ENCODE measurements at places on chromosomes 13 and 19.

- DNase-seq: no peak
These were observed 1.6 kb downstream of the RNASEH2B start for GRCh38 chr13:50911081-50911631.

DNA sequence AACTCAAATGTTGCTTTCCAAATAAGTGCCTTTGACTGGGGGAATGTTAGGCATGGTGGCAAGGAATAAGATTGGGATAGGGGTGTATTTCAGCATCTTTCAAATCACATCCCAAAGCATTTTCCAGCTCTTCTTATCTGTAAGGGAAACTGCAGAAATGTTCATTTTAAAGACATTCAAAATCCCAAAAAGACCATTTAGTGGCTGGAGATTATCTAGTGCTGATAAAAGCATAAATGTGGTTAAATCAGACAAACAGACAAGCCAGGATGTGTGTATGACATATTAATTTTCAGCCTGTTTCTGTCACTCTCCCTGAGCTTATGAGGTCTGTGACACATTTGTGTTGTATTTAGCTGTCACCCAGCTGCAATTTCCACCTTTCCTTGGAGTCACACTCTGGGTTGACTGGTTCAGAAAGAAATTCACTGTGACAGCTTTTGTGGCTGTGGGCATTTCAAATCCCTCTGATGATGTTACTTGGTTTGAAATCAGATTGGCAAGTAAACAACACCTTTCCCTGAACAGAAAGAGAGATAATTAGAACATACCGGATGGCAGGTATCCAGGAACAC lies 69.7 kb upstream of the SIAH3 start:
- no peak for DNase-seq

GRCh38 chr13:34019870-34020269 lies 201.9 kb downstream of the RFC3 start:
- DNase-seq: no peak

- peak; percentile 44 for DNase-seq
These were observed 9.1 kb upstream of the DPP9 start for GRCh38 chr19:4732680-4733114.

DNA sequence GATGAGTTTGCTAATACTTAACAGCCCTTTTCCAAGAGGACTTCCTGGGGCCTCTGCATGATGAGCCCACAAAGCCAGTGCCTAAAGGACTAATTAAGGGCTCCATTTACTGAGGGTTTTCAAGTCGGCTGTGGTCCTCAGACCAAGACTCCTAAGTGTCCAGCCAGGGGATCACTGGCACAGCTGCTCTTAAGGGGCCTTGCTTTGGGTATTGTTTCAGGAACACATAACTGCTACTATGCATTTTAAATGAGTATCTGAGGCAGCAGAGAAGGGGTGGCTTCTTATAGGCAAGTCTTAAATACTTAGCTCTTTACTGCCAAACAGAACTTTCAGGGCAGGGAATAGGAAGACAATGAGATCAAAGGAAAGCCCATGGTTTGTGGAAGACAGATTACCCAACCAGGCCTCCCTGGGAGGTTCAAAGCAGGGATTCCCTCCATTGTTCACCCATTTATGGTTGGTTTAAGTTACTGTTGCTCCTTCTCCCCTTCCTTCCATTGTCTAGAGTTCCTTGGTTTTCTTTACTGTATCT lies 61.9 kb downstream of the TNFRSF19 start:
- DNase-seq: no peak

DNA sequence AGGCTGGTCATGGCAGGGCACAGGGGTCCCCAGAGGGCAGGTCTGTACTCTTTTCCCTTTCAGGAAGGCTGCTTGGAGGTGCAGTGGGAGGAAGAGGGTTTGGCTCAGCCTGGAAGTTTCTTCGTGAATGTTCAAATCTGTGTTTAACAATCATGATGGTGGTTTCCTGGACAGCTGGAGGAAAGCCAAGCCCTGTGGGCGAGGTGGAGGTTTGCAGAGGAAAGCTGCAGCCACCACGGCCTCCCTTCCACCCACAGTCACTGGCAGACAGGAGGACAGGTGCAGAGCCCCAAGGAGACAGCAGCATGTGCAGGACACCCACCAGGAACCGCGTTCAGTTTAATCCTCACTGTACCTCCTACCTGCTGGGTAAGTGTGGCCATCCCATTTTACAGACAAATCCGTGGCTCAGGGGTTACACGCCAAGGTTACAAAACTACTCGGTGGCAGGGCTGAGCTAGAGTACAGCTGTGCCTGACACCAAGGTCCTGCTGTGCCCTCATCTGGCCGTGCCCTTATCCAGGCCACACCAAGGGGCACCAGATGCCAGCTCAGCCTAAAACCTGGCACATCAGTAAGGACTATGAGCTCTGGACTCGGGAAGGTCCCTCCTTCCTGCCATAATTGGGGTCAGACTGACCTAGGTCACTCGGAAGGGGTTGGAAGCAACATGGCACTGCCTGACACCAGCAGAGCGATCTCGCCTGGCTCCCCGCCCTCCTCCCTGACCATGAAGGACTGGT lies 34.1 kb downstream of the SUGP2 start:
- DNase-seq: no peak

- DNase-seq: no peak
These were observed 126.8 kb upstream of the CACNA1A start for GRCh38 chr19:13633109-13633508.

- no peak for DNase-seq
These were observed 16.9 kb downstream of the PEX11G start for GRCh38 chr19:7471696-7472615.

DNA sequence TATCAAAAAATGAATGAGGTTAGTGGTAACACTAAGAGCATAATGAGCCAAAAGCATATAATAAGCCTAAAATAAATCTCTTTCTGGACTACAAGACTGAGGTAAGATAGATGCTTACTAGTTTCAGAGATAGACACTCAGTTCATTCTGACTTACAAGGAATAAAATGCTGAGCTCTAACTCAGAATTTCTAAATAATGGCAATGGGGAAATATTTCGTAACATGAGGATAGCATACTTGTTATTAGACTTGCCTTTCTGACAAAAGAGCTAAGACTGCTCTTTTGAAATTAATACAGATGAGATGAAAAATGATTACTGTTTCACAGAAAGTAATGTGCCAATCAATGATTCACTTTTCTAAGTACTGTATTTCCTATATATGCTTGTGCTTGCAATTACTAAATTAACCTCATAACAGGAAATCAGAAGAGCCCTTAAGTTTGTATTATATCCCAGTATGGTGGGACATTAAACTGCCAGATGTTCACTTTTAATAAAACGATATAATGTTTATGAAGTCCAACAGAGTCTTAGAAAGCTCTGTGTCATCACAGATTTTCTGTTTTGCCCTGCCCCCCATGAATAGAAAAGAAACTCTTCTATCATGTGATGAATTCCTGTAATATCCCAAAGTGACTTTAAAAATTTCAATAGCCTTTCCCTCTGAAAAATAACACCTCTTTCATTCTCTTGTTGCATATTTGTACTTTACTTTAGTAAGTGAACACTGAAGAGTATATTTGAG lies 2771.0 kb upstream of the PCDH20 start:
- no peak for DNase-seq

DNA sequence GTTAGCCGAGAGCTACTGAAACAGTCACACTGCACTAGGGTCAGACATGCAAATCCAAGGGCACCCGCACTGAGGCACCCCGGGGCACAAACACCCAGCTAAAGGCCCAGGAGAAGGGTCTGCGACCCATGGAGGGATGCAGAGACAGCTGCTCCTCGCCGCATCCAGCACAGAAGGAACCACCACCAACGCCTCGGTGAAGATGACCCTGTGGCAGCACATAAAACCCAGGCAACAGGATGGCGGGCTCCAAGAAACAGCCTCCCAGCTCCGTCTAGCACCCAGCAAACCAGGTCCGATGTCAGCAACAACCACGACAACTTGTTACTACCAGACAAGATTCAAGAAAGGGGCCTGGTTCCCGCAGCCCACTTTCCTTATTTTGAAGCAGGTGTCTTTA lies 82.1 kb downstream of the STK24 start:
- DNase-seq: no peak

DNA sequence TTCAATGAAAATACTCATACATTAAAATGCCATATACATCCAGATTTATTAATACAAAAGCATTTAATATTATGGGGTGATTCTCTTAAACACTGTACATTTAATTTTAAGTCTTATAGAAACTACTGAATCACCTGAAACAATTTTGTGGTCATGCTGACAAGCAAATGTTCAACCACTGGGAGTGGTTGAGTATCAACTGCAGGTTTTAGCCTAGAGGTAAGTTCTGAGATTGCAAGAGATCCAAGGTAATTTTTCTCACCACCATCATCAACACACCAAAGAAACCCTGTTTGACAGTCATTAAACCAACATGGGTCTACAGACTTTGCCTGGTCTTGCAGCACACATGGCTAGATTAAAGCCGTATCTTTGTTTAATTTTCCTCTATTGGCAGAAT lies 196.3 kb downstream of the LHFPL6 start:
- no peak for DNase-seq

GRCh38 chr19:16814526-16815100 lies 14.6 kb upstream of the SIN3B start:
- DNase-seq: no peak

DNA sequence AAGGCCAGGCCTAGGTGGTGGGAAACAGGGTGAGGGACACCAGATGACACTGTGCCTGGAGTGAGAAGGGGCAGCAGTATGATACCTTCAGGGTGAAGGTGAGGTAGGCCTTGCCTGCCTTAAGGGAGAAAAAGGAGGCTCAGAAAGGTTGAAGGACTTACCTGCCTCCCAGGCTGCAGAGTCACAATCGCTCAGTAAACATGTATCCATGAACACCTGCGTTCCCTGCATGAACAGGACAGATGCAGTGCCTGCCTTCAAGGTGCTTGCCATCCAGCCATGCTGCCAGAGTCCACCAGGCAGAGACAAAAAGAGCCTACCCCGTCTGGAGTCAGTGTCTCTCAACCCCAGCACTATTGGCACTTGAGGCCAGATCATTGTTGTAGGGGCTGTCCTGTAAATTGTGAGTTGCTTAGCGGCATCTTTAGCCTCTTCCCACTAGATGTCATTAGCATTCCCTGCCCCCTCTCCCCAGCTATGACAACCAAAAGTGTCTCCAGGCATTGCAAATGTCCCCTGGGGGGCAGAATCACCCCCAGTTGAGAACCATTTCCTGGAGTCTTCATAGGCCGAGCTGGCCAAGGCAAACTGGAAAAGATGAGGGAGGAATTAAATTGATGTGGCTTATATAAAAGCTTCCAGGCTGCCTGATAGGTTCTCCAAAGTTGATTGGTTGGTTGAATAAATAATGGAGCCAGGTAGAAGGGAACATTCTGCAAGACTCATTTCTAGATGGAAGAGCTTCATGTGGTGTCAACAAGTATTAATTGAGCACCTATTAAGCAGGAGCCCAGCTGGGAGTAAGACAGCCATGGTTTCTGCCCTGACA lies 1.7 kb downstream of the MAP3K10 start:
- DNase-seq: no peak

GRCh38 chr19:47839411-47839810 lies 17.7 kb downstream of the CRX start:
- no peak for DNase-seq

- DNase-seq: no peak
These were observed 1.5 kb upstream of the NRTN start for GRCh38 chr19:5803441-5803751.

DNA sequence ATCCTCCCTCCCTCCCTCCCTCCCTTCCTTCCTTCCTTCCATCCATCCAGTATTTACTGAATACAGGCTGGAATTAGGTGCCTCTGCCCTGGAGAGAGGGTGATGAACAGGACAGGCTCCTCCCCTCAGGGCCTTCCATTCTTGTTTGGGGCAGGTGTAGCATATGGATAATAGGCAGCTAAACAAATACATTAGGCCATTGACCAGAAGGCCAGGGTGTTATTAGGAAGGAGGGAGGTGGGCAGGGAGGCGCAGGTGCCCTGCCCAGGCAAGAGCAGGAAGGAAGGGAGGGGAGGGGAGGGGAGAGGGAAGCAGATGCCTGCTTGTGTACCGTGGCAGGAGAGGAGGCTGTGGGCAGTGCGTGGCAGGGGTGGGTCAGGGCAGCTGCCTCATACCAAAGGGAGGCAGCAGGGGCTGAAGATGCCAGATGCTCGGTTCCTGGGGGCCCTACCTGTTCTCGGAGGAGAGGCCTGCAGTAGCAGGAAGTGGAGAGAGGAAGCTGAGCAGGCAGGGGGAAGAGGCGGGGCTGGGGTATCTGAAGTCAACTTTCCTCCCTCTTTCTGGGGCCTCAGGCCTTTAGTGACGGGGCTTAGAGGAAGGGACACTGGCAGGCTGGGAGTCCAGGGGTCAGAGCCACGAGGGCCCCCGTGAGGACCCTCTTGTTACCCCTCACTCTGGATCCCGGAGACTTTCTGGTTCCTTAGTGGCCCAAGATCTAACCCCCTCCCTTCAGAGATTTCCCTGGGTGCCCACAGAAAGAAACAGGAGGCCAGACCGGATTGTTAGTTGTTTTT lies at the start of gene RINL:
Gene RINL, minus strand, starts transcription at position 495 of the 794 bp plus-strand sequence. CDS start 1,533 bp downstream, outside the sequence.
- DNase-seq: peak; percentile 60

DNA sequence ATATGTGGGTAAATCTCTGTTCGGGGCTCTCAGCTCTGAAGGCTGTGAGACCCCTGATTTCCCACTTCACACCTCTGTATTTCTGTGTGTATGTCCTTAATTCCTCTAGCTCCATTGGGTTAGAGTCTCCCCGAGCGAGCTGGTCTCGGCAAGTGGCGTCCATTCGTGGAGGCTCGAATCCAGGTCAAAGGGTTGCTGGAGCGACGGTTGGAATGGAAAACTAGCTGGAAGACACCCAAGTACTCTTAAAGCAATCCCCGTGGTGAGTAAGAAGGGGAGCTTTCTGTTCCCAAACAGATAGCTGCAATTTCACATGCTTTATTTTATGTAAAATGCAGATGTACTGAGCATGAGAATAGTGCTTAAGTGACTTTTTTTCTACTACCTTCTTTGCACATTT lies 277.5 kb upstream of the SGCG start:
- no peak for DNase-seq

- no peak for DNase-seq
These were observed 266.6 kb downstream of the KCTD12 start for GRCh38 chr13:76619631-76620030.

DNA sequence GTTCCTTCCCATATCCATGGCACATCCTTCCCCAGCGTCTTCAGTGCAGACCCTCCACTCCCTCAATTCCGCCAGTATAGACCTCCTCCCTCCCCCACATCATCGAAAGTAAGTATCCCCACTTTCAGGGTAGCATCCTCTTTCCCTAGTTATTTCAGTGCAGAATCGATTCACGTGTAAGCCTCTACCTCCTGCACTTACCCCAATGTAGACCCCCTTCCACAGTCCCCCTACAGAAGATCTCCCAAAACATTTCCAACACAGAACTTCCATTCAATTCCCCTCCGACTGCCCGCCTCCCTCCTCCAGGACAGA lies 664 bp downstream of the IRF3 start:
- DNase-seq: no peak
